ENCODE measurements at places on chromosomes 16 and 17. TPM values are rescaled to one million over a fixed set of nuclear protein-coding genes. Genes with fewer than 3 reads are reported as not detected.

The CPHXL2 gene
- total RNA-seq, result not detected

The HSD17B2 gene
- 0.19 TPM for total RNA-seq

DNA sequence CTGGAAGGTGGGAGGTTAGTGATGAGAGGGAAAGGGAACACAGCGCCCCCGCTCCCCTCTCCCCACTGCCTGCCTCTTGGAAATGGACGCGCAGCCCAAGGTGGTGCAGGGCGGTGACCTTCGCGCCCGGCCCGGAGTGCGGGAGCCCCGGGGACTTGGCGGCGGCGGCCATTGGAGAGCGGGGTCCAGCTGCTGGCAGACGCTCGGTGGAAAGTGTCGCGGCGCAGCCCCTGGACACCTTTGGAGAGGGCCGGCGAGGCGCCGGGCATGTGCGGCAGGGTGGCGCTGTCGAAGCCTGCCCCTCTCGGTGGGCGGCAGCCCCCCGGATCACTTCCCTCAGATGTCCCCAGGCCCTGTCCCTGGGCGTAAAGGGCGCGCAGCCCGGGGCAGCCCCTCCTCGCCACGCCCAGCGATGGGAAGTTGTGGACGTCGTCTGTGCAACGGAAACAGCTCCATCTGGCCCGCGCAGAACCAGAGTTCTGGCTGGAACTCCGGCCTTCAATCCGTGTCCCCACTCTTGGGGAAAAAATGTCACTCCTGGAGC, 16.7 kb downstream of the SALL1 start:
- DNase-seq, result no peak

- no peak for DNase-seq
These were observed 2.2 kb upstream of the MPG start for GRCh38 chr16:75580-76501.
